GM10248 (cell line): ENCODE measurements at places on chromosomes 4 and X.

DNA sequence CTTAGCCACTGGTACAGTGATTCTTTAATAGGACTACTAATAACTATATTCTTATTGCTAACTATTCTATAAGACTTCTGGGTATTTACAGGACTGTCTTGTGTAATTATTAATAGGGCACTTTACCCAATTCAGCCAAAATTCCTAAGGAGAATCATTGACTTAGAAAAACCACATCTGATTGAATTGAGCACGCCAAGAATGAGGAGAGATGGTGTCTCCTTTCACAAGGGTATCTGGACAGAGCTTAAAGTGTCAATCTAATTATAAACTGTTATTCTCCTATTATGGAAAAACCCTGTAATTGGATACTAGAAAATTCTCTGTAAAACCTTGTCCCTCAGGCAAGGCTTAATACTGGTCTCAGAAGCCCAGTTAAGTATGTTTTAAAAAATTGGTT lies 111.1 kb upstream of the TLL1 start:
- no peak for DNase-seq

DNA sequence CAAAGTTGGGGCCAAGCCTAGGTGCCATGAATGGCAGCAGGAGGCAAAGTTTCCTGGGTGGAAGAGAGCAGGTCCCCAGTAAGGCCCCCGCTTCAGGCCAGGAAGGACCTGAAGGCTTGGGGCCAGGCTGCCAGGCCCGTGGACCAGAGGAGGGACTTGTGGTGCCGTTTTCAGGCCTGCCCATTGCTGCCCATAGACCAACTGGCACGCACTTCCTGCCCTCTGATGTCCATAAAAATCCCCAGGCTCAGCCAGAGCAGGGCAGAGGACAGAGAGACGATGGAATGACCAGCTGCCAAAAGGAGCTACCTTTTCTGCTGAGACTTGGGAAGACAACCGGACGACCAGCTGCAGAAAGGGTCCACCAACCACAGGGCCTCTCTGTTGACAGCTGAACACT lies 1205.5 kb downstream of the ARAP2 start:
- no peak for DNase-seq

DNA sequence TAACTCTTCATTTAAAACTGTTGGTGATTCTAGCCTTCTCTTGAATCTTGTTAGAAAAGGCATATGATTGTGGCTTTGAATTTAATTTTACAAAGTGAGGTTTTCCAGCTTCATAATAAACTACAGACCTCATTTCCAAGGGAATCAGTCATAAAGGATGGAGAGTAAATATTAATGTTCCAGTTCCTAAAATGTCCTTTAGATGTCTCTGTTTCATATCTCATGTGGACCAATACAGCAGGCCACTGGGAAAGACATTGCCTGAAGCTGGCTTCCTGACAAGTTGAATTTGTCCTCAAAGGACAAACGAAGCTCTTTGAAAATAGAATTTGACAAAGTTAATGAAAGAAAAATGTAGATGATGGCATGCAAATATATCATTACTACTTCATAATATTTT lies 125.4 kb downstream of the ZNF330 start:
- peak; percentile 26 for DNase-seq

GRCh38 chrX:107676559-107677378 lies 48.5 kb downstream of the PRPS1 start:
- DNase-seq, result no peak

DNA sequence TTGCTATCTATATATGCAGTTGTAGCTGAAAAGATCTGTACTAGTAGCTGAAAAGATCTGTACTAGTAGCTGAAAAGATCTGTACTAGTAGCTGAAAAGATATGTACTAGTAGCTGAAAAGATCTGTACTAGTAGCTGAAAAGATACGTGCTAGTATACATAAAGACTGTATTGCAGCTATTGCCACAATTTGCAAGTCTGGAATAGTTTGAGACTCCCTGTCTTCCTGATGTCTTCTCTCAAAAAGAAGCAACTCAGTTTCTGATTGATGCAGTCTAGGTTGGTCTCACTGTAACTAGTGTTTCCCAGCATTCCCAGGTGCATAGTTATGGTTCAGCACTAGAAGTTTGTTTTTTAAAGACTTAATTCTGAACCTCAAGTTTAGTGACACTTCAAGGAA lies 15.0 kb downstream of the SLAIN2 start:
- DNase-seq, result no peak

- DNase-seq, result peak; percentile 74
Measured at GRCh38 chrX:154486396-154487207, at the start of gene UBL4A. UBL4A (minus strand) TSS chrX:154486615; CDS start chrX:154486584, 31 bp downstream.

- no peak for DNase-seq
Measured at GRCh38 chr4:136412708-136413107, 1119.6 kb downstream of the PCDH18 start.

- peak; percentile 29 for DNase-seq
Measured at GRCh38 chr4:174214101-174214878, 69.2 kb downstream of the FBXO8 start.

- DNase-seq, result no peak
Measured at GRCh38 chr4:52001616-52002015, 18.5 kb downstream of the LRRC66 start.

GRCh38 chr4:119111296-119111695 lies 24.3 kb upstream of the MYOZ2 start:
- DNase-seq, result no peak

GRCh38 chrX:151713849-151714248 lies 2.0 kb upstream of the FATE1 start:
- DNase-seq, result no peak

DNA sequence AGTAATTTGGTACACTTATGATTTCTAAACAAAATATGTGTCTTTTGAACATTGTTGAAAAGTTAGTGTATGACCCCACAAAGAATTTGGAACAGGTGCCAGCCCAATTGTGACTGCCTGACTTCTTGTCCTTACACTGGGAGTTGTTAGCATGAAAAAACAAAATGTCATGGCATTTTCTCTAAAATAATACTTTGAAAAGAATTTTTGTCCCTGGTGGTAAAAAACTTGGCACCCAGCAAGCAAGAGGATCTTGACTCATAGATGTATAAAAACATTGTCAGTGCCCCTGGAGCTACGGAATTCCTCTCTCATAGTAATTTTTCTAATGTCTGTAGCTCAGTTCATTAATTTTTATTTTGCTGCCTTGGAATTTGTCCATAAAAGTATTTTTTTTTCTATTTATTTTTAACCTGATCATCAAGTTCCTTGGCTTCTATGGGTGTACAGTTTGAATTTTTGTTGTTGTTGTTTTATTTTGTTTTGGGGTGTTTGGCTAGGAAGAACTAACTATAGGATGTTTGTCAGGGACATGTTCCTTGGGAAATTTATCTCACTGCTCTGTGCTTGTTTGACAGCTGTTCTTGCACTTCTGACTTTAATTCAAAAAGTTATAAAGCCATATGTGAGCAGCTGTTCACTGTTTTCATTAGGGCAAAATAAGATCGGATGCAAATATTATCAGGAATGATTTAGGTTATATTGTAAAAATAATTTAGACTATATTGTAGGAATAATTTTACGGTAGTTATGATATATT lies 95.4 kb upstream of the NUDT6 start:
- DNase-seq, result no peak

- no peak for DNase-seq
Measured at GRCh38 chr4:78357122-78357521, 194.4 kb upstream of the ANXA3 start.

- DNase-seq, result no peak
Measured at GRCh38 chrX:154486052-154486395, 391 bp downstream of the UBL4A start.

DNA sequence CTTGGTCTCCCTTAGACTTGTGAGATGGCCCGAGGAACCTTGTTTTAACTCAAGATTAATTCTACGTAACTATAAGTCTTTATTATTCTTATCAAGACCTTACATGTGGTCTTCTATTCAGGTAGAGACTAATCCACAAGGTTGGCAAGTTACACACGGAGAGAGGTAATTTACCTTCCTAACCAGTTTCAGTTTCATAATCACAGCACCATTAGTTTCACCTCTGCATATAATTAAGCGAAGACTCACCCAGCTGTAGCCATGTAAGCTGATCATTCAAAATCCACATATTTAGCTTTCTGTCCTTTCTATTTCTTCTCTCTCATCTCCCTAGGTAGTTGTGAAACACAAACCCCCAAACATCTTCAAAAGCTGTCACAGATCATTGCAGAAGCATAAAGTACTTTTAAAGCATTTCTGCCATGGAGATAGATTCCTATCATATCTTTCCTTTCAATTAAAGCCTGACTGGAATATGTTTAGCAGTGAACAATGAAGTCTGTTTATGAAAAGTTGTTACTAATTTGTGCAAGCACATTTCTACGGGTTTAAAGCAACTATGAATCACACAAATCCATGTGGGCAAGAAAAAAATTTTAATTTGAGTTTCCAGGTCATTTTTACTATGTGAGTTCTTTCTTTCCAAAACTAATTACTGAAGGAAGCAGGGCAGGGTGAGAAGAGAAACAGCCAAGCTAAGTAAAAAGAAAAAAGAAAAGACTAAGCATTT lies 78.5 kb downstream of the BTC start:
- DNase-seq, result no peak

- no peak for DNase-seq
Measured at GRCh38 chrX:74178536-74178935, 125.4 kb upstream of the ZCCHC13 start.

GRCh38 chr4:47442980-47443379 lies 20.5 kb downstream of the COMMD8 start:
- no peak for DNase-seq

- DNase-seq, result no peak
Measured at GRCh38 chr4:85741381-85741780, 266.4 kb downstream of the ARHGAP24 start.

DNA sequence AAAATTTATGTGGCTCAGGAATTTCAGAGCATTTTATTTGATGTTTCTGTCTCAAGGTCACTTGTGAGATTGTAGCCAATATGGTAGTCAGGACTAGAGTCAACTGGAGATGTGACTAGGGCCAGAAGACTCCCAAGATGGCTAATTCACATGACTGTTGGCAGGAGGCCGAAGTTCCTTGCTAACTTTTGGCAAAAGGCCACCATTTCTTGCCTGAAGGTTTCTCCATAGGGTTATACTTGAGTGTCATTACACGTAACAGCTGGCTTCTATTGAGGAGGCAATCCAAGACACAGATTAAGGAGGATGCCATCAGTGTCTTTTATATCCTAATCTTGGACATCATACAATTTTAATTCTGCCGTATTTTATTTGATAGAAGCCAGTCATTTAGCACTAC lies 162.3 kb upstream of the MAOA start:
- no peak for DNase-seq

GRCh38 chrX:106397788-106398538 lies 213.8 kb upstream of the RADX start:
- DNase-seq, result no peak

- DNase-seq, result no peak
Measured at GRCh38 chr4:22921936-22922335, 229.2 kb downstream of the GBA3 start.

GRCh38 chr4:105510245-105510644 lies 36.4 kb upstream of the PPA2 start:
- no peak for DNase-seq

GRCh38 chr4:48223633-48224295 lies 45.9 kb downstream of the TEC start:
- no peak for DNase-seq

DNA sequence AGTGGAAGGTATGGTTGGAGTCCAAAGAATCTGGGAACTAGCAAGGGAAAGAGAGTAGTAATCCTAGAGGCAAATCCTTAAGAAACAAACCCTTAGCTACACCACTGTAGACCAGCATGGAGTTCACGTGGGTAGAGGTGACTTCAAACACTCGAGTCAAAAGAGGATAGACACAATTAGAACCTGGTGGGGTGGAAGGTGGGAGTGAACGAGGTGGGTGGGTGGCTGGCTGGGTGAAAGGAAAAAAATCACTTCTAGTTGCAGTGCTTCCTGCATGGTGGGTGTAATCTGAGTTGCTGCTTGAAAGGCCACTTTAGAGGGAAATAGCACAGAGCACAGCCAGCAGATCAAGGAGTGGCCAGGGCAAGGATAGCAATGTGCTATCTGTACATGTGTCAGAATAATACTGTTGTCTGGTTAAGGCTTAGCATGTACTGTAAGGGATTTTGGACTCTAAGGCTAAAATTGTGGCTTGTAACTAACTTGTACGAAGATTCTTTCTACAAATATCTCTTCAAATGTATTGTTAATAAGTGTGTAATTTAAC lies 356.2 kb downstream of the GRIA2 start:
- no peak for DNase-seq

DNA sequence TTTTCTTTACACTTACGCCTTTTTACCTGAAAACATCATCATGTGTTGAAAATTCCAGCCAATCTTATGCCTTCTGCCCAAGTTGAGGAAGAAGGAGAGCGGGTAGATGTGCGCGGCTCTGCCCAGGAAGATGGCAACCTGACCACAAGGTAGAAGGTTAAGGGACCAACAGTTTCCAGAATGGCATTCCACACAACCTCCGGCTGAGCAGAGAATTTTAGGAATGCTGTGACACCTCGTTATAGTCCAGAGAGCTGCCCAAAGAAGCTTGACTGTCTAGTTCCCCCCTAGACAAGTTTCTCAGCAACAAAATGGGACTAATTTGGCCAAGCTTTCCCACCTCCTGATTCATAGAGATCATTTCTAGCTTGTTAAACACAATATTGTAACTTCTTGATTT lies 75.1 kb downstream of the CHST7 start:
- DNase-seq, result no peak

GRCh38 chr4:102705391-102705935 lies 55.3 kb downstream of the MANBA start:
- no peak for DNase-seq

- DNase-seq, result no peak
Measured at GRCh38 chr4:111231281-111231680, 608.4 kb upstream of the PITX2 start.

DNA sequence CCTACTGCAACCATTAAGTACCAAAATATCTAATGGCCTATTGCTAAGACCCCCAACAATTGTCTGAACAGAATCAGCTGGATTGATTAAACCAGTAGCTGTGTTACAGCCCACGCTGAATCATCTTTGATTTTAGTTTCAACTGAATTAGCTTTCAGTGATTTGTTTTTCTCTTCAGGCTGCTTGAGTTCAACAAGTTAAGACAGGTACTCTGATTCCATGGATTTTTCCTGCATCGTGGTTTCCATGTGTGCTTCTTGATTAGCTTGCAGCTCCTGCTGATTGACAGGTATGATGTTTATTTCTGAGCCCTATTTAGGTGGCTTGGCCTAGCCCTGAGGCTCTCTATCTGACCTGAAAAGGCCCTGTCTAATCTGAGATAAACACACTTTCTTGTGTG lies 91.3 kb downstream of the GUCY2F start:
- DNase-seq, result no peak

- no peak for DNase-seq
Measured at GRCh38 chrX:39564751-39565150, 533.0 kb downstream of the BCOR start.

DNA sequence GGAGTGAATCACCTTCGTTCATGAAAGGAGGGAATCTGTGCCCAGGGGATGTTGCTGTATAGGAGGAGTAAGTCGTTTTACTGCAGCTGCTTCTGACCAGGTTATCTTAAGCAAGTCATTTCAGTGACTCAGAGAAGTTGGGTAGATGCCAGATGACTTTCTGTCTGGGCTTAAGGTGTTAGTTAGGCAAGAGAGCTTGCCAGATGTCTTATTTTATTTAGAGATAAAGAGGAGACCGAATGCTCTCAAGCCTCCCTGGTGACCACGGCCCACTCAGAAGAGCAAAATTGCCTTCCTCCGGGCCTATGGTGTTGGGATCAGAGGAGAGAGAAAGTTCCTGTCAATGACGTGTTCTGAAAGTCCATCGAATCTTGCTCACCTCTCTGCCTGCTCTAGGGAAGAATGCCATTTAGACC lies 16.3 kb upstream of the ZNF827 start:
- no peak for DNase-seq

GRCh38 chr4:111066001-111066400 lies 443.1 kb upstream of the PITX2 start:
- no peak for DNase-seq

GRCh38 chrX:143378851-143379250 lies 138.4 kb downstream of the SPANXN3 start:
- no peak for DNase-seq
